Glomerular endothelial cell (primary cell): ENCODE measurements at places on chromosomes 7 and 10. TPM values are rescaled to one million over a fixed set of nuclear protein-coding genes. Genes with fewer than 3 reads are reported as not detected.

Gene UTF1
- not detected in 2 replicates for total RNA-seq

Gene FAM221A
- total RNA-seq = 2.0 and 6.0 TPM in 2 replicates

Gene PIP
- not detected in 2 replicates for total RNA-seq

DNA sequence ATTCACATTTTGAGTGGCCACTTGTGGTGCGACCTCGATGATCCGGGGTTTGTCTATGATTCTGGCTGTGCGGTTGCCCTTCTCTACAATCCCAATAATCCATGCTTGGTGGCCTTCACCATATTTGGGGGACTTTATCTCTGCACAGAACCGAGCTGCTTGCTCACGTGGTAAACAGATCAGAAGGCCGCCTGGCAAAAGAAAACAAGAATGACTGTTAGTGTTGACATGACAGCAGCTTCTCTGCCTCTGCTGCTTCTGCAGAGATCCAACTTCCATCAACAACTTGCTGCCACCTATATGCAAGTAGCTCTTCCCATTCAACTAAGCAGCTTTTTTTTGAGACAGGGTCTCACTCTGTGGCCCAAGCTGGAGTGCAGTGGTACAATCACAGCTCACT lies 19.3 kb upstream of the PHYH start:
- no peak for DNase-seq

- no peak for DNase-seq
Observed at GRCh38 chr7:2944739-2945138, 98.9 kb downstream of the CARD11 start.

DNA sequence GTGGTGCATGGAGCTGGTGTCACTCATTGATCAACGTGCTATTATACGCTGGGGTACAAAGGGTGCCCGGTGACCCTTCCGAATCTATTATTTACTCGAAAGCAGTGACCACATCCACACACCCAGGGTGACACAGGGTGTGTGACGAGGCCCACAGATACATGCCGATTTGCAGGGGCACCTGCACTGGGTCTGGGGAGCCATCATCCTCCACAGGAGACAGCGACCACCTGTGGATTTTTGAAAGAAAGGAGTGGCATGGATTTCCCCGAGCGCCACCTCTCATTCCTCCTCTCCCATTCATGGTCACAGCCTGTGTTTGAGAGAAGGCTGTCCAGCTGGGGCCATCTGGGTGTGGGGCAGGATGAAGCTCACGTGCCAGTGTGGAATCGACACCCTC lies 249.7 kb downstream of the PAXIP1 start:
- no peak for DNase-seq
